ENCODE measurements at places on chromosomes 2 and 18. TPM values are rescaled to one million over a fixed set of nuclear protein-coding genes. Genes with fewer than 3 reads are reported as not detected.

The SCYGR8 gene
- total RNA-seq = not detected

The HTR2B gene
- total RNA-seq = not detected

DNA sequence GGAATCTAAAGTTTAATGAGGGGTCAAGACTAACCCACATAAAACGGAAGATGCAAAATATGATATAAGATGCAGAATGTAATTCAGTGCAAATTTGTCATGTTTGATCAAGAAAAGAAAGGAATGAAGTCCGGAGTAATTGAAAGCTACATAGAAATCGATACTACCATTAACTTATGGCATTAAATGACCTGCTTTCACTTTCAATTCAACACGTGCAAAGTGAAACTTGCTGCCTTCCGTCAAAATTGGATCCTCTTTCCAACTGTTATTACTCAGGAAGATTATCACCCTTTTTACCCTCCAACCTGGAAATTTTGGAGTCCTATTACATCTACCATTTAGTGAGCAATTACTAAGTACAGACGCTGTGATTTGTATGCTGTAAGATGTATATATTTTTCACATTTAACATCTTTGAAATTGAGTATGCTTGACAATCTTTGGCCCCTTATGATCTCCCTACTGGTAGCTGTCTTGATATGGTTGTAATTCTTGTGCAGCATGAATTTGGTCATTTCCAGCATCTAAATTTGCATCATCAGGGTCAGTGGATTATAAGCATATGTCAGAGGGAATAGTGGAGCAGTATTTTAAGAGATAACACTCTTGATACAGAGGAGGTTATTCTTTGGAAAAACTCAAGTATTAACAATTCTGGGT, 18.6 kb downstream of the UNC80 start:
- no peak for DNase-seq

The TTN gene
- 12.8 TPM for total RNA-seq

- DNase-seq = peak; percentile 65
Measured at GRCh38 chr18:13608791-13609532, 117.4 kb downstream of the FAM210A start.

The KHK gene
- total RNA-seq = 12.1 TPM

DNA sequence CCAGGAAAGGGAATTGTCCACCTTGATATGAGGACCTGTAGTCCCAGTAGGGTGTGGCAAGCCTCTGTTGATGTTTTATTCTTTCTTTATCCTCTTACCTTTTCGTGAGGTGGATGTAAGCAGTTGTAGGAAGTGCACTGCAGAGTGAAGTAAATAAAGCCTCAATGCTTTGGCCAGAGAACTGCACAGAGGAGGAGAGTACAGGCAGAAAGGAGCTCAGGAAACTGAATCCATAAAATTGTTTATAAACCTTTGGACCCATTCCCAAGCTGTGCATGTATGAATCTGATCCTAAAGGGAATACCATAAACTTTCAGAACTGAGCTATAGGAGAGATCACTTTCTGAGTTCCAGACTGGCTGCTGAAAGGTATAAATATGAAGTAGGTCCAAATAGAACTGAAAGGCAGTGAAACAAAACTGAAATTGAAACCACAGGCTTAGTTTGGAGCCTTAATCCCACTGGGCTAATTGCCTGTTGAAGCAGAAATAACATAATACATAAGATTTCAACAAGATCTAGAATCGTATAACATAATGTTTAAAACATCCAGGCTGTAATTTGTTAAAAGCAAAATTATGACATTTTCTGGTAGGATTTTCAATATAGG, 17.9 kb upstream of the SLC9A4 start:
- DNase-seq = no peak

DNA sequence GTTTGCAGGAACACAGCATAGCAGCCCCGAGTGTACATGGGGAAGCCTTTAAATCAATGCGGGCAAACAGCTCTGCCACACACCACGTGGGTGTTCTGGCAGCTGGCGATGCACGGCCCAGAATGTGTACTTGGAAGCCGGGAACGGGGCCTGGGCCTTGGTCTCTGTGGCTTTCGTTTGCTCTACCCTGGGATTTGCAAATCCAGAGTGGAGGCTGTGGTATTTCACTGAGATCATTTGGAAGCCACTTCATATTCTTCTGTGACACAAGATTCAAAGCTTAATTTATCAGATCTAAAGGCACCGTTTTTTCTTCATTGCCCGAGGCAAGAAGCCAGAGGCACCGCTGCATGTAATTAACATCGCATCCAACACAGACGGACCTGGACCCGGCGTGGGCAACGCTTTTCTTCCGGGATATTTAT, 246.3 kb upstream of the MYT1L start:
- DNase-seq = no peak

The ACTR2 gene
- total RNA-seq = 478 TPM

DNA sequence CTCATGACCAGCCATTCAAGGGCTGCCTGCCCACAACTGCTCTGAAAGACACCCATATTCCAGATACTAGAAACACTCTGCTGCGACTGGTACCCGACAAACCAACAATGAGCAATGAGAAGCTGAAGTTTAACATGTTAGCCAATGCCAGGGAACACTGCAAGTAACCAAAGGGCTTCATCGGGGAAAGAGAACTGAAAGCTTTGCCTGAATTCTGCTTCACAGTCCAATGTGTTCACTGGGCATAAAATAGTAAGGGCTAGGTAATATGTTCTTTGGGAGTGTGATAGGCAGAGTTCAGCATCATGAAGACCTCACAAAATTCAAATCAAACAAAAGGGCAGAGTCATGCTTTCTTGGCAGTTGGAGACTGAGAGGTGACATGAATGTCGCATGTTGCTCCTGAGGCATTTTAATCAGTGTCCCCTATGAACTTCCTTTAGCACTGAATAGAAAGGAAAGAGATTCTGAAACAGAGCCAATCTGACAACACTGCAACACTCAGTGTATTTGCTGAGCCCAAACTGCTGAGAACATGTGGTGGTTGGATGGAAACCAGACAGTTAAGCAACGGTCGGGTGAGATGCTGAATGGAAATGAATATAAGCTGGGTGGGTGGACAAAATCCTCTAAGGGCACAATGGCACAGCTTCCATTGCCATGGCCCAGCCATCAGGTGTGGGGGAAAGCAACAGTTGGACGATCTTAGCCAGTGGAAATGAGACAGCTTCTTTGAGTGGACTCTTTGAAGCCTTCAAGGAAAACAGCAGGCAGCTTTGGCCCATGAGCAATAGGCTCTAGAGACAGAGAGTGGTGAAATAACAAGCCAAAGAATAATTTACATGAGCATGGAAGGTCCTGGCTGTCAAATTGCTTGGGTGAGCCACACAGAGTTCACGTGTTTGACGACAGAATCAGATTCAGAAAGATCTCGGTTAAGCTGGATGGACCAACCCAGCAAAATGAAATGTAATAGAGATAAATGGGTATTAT, 277.5 kb downstream of the AFF3 start:
- no peak for DNase-seq

DNA sequence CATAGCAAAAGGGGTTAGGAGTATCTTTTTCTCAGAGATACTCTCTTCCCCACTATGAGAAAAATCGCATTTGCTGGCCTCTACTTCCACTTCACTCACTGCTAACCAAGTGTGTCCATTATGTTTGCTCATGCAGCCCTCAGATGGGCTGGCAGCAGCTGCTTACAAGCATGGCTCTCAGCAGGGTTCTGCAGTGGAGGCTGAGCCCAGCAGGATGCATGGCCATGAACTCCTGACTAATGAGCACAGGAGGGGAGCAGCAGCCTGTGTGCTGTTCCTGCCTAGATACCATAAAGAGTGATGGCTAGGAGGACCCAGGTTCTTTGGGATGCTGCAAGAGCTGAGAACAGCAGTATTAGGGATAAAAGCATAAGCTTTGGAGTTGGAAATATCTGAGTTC, 316.9 kb upstream of the THSD7B start:
- DNase-seq = no peak

The LCT gene
- 0.18 TPM for total RNA-seq

The PSTPIP2 gene
- total RNA-seq = 8.5 TPM

DNA sequence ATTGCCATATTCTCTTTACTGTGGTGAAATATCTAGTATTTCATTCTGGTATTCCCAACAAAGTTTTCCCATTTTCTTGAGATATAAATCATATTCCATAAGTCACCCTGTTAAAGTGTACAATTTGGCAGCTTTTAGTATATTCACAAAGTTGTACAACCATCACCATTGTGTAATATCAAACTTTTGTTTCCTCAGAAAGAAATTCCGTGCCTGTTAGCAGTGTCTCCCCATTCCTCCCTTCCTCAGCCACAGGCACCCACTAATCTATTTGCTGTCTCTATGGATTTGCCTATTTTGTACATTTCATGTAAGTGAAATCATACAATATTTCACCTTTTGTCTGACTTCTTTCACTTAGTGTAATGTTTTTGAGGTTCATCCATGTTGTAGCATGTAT, 19.7 kb downstream of the NCOA1 start:
- no peak for DNase-seq

GRCh38 chr2:39948016-39948719, 169.1 kb upstream of the THUMPD2 start:
- DNase-seq = no peak

DNA sequence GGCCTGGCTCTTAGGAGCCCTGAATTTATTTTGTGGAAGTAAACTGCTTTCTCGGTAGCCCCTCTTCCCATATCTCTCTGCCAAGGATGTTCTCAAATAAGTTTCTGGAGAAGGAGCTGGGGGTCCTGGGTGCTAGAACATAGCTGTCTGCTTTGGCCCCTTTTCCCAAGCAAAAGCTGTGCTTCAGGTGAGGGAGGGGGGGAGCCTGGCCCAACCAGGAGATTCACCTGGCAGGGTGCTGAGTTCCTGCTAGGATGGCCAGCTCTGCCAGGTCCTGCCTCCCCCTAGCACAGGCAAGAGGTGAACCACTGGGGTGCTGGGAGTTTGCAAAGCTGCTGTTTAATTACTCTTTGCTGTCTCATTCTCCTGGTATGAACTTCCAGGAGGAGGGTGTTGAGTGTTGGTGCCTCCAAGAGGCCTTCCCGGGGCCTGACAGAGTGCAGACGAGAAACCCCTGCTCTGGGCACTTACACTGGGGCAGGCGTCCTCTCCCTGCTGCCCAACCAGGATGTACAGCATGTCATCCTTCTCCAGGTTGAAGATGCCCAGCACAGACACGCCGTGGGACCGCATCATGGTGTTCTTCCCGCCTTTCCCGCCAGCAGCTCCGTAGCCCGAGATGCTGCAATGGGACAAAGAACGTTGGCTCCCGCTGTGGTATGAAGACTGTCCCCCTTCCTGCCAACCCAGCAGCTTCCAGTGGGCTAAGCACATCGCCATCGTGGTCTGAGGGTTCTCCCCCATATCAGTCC, 124.2 kb downstream of the CLIP4 start:
- DNase-seq = no peak

DNA sequence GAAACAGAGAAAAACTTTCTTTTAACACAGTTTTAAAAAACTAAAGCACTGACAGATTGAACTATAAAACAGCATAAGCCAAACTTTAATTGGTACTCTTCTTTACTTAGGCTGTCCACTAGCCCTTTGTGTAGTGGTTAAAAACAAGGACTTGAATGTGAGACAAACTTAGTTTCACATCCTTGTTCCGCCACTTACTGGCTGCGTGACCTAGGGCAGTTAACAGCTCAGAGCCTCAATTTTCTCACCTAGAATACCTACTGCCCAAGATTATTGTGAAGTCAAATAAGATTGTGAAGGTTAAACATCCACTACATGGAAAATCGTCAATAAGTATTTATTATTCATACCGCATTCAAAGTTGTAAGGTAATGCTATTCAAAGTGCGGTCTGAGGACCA, 2.0 kb downstream of the WDR35 start:
- DNase-seq = no peak

GRCh38 chr2:22991844-22992243, 393.1 kb upstream of the KLHL29 start:
- DNase-seq = no peak

GRCh38 chr2:131077182-131077846, 15.9 kb downstream of the FAM168B start:
- no peak for DNase-seq

The KIAA1328 gene
- total RNA-seq = 8.4 TPM

The SKA1 gene
- 46.3 TPM for total RNA-seq

The MFSD2B gene
- total RNA-seq = 0.34 TPM

DNA sequence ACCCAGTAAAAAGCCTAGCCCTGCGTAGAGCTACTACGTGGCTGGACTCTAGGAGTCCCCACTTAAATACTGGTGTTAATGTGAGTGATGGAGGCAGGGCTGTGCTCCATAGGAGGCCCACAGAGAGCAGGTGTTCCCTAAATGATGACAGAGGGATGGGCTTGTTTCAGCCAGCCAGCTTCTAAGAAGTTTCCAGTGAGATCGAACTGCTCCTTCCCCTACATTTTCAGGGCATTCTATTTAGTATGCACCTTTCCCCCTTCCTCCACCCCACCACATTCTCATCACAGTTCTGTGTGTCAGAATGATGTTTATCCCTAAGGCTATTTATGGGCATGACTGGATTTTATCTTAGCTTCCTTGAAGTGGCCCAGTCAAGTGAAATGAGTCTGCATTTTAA, 213.0 kb downstream of the TRIB2 start:
- DNase-seq = no peak

- no peak for DNase-seq
Measured at GRCh38 chr2:12009323-12009905, 263.0 kb downstream of the LPIN1 start.

DNA sequence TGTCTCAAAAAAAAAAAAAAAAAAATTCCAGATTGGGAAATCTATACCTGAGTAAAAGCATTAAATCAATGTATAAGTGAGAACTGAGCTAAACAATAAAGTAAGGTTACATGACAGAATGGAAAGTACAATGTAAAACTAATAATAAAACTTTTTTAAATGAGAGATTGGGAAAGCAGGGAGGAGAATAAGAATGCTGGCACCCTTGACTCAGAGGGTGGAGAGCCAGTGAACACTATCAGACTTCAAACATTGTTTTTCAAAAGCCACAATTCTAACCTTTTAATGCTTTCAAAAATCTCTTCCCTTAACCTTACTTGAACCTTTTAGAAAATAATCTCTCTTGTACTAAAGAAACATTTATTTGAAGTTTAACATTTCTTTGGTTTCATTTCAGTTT, 63.5 kb downstream of the TBC1D8 start:
- DNase-seq = no peak

The FTCDNL1 gene
- 1.5 TPM for total RNA-seq

- DNase-seq = no peak
Measured at GRCh38 chr2:86226636-86227520, 27.6 kb downstream of the MRPL35 start.

DNA sequence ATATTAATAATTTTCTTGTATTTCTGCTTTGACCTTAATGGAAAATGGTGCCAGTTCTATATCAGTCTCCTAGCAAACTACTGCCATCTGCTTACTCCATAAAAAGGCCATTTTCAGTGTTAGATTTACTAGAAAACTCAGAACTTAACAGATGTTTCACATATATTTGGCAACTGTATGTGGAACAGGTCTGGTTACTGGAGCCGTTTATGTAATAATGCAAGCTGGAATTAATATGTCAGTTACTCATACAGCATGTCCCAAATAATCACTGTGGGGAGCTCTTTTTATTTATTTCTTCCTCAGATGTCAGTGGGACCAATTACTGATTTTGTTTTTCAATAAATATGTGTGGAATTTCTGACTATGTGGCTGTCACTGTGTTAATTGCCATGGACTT, 1247.6 kb downstream of the CNTNAP5 start:
- no peak for DNase-seq

Measured in activated CD8-positive, alpha-beta T cell treated with anti-CD3 and anti-CD28 coated beads, Interleukin-2, amount 10 ng/mL, durations not matched to agents 7 days and 5 days (primary cell).